ENCODE measurements at places on chromosomes 7 and 10.
A peak's percentile ranks its signal among the peaks of the same experiment; 100 is the strongest.

- H3K36me3 ChIP-seq: no peaks in the 10 kb centered on the region
- H3K27ac ChIP-seq: no peak overlapping the region
- H3K4me3 ChIP-seq: no peak overlapping the region
- no peak for DNase-seq
Measured at GRCh38 chr7:20236790-20237189, 19.6 kb upstream of the MACC1 start.

DNA sequence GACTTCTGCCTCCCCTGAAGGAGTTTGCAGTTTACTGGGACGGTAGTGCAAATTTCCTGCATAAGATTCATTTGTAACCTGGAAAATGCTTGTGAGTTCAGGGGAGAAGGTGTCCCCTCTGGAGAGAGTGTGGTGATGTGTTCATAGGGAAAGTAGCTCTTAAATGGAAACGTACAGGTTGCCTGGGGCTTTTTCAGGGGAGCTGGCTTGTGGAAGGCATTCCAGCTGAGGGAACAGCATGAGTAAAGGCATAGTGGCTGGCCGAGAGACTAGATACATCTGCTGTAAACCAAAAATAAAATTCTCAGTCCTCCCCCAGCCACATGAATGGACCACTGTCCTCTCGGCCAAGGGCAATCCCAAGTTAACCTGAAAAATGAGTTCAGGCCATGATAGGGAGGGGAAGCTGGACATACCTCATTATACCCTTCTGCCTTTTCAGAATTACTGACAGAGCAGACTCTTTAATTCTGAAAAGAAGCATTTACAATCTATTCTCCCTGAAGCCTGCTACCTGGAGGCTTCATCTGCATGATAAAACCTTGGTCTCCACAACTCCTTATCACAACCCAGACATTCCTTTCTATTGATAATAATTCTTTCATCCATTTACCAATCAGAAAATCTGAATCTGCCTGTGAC, 123.7 kb downstream of the GALNT17 start:
- DNase-seq: no peak
- no peaks in the 10 kb centered on the region for H3K27me3 ChIP-seq
- no peaks in the 10 kb centered on the region for H3K4me1 ChIP-seq

DNA sequence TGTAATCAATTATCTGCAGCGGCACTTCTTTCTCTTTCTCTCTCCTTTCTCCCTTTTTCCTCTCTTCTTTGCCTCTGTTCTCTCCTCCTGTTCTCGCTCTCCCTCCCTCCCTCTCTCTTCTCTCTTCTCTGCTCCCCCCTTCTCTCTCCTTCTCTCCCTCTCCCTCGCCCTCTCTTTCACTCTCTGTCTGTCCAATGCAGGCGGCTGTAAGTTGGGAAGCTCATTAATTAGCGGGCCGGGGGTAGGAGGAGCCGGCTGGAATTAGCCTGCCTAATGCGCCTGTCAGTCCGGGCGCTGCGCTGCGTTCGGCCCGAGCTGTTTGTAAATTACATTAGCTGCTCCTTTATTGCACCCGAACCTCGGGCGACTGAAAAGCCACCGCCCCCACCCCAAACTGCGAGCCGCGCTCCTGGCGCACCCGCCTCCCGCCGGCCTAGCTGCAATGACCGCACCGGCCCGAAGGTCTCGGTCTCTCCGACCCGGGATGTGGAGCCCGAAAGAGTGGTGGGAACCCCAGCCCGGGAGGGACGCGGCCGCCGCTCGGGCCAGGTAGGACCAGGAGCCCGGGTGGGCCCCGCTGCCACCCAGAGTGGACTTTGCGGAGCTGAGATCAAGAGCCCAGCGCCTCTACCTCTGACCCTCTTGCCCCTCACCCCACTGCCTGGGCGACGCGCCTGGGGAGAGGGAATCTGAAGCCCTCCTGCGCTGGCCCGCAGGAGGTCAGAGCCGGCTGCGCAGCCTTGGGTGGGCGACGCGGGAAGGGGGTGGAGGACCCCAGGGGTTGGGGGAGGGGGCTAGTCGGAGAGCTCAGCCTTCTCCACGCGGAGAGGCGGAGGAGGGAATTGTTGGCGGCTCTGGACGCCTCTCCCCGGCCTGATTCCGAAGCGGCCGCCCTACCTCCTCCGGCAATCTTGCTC, at the start of gene LBX1:
LBX1 (minus strand) TSS at position 198 of the 917 bp plus-strand sequence. CDS start 648 bp downstream, outside the sequence.
- H3K4me1 ChIP-seq: no peaks in the 10 kb centered on the region
- H3K27ac ChIP-seq: no peak within 1 kb of the TSS
- H3K27me3 ChIP-seq: peaks cover 23% of the 10 kb centered on the region
- DNase-seq: no peak
- no peaks in the 10 kb centered on the region for H3K36me3 ChIP-seq

DNA sequence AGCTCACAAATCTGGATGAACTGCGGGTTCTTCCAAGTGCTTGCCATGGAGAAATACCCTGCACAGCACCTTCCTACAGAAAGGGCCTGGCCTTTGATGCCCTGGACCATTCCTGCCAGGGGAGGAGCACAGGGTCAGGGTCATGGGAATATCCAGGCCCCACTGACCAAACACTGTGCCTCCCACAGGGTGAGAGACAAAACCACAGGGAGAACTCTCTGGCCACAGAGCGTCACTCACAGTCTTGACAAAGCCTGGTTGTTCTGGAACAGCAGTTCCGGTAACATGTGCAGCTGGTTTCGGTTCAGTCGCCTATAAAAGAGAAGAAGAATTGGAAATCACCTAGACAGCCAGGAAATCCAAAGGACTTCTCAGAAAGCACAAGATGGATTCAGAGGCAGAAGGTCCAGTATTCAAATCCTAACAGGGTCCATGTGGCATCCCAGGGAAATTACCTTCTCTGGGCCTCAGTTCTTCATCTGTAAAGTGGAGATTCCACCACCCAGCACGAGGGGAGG, 28.1 kb downstream of the SLIT1 start:
- H3K4me3 ChIP-seq: no peak overlapping the region
- H3K27ac ChIP-seq: no peak overlapping the region

DNA sequence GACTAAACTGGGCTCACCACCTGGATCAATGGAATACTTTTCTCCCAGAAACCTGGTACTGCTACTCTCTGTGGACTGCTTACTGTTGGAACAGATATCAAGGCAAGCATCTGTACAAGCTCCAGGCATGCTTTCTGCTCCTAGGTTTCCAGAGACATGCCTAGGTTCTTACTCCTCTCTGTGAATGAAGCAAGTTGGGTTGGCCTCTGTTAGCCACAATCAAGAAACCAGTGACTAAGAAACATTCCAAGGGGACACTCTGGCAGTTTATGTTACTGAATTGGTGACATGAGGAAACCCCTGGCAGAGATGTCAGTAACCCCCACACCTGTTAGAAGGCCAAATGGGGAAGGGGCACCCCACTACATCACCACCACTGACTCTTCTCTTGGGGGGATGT, 121.9 kb downstream of the GFRA1 start:
- no peak overlapping the region for H3K4me3 ChIP-seq
- H3K27ac ChIP-seq: no peak overlapping the region
- no peaks in the 10 kb centered on the region for H3K36me3 ChIP-seq
- no peak for DNase-seq
- no peaks in the 10 kb centered on the region for H3K27me3 ChIP-seq

DNA sequence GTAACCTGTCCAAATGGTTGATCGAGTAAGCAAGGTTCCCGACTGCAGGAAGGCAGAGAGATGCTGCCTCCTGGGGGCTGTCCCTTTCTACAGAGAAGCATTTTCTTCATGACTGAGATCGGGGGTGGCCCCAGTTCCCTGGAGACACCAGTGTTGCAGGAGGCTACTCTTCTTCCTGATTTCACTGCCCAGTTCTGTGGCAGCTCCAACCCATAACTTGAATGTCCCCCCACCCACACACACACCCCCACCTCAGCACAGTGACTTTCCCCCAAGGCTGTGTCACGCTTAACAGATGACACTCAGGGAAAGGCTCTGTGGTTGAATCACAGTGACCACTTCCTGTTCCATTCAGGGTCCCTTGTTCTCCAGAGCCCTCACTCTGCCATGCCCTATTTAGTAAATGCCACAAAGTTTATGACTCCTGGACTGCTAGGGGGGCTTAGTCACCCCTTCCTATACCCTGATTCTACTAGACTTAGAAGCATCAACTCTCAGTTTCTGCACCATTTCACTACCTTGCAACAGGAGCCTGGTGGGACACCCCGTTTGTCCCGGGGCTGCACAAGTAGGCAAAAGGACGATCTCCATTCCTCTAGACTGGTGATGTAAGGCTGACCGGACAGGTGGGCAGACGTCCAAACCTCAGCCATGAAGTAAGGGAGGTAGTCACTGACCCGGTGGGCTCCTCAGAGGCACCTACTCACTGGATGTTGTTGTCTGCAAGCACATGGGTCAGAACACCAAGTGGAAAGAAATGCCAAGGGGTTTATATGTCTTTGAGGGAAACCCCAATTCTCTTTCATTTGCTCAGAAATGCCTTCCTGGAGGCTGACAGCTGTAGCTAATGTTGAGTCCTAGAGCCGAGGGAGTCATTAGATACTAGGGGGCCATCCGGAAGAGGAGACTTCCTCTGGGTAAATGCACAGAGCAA, 31.3 kb upstream of the SMC3 start:
- H3K4me3 ChIP-seq: no peak overlapping the region
- H3K27ac ChIP-seq: no peak overlapping the region
- H3K27me3 ChIP-seq: no peaks in the 10 kb centered on the region

DNA sequence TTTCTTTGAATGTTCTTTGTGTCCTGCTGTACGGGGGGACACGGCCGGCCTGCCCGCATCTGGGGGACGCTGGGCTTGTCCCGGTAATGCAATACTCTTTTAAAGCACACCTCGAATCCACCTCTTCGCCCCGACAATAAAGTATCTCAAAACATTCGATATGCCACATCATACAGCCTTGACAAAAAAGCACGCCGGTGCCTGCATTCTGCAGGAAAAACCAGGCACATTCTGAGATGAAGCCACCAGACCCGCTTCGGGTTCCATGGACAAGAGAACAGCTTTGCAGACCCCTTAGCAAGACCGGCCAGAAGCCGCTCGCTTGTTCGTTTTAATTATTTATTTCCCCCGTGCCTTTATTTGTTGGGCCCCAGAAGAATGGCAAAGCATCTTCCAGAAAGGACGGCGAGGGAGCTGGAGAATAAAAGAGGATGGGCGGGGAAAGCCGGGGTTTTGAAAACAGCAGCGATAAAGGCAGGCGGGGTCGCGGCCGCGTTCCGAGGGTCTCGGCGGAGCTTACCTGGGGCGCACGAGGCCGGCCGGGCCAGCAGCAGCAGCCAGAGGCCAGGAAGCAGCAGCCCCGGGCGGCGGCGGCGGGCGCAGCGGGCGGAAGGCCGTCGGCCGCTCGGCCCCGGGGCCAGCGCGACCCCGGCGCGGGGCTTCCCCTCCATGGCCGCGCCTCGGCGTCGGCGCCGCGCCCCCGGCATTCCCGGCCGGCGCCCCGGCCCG, 462 bp downstream of the KIAA1549 start:
- DNase-seq: no peak
- no peaks in the 10 kb centered on the region for H3K27me3 ChIP-seq
- no peaks in the 10 kb centered on the region for H3K36me3 ChIP-seq
- H3K27ac ChIP-seq: peak overlapping the region; percentile 81
- peaks cover 22% of the 10 kb centered on the region for H3K4me1 ChIP-seq
- peak overlapping the region; percentile 90 for H3K4me3 ChIP-seq

- no peaks in the 10 kb centered on the region for H3K27me3 ChIP-seq
- peaks cover 14% of the 10 kb centered on the region for H3K4me1 ChIP-seq
- no peak overlapping the region for H3K4me3 ChIP-seq
- H3K36me3 ChIP-seq: no peaks in the 10 kb centered on the region
- DNase-seq: no peak
- peak overlapping the region; percentile 5 for H3K27ac ChIP-seq
Measured at GRCh38 chr7:56079450-56080185, 13.1 kb downstream of the PHKG1 start.

DNA sequence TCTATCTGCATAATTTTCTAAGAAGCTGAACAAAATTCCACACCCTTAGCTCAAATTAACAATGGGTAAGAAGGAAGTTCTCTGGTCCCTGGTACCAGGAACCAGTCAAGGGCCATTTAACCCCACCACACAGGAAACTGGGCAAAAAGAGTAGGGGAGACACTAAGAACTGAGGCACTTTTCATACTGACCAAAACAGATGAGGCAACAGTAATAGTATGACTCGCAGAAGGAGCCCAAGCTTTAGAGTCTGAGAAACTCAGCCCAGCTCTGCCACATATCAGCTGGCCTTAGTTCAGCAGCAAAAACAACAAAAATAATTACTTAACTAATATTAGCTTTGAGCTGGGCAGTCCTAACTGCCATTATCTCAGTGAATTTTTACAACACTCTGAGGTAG, 221.2 kb downstream of the FAM107B start:
- H3K4me3 ChIP-seq: no peak overlapping the region
- H3K27me3 ChIP-seq: no peaks in the 10 kb centered on the region
- no peak for DNase-seq
- H3K36me3 ChIP-seq: no peaks in the 10 kb centered on the region
- H3K27ac ChIP-seq: no peak overlapping the region
- H3K4me1 ChIP-seq: no peaks in the 10 kb centered on the region

DNA sequence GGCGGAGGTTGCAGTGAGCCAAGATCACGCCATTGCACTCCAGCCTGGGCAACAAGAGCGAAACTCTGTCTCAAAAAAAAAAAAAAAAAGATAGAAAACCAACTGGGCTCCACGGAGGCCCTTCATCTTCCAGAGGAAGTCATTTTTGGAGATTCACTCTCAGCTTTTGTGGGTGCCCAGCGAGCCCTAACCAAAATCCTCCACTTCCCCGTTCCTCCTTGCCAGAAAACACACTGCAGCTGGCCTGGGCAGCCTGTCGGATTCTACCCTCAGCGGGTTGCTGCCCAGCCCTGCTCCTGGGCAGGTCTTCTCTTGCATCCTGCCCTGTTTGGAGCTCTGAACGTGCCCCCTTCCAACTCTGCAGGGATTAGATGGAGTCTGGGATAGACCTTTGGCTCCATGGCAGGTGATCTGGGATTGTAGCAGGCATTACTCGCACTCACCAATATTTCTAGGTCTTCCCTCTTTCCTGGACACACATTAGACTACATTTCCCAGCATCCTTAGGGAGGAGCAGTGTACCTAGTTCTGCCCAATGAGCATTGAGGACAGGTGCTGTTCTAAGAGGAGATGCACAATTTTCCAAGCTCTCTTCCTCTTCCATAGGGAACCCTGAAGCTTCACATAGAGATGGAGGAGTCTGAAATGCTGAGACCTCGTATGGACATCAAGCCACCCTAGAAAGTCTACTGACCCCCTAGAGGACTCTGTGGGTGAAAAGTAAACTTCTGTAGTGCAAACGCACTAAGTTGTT, 4.6 kb downstream of the GRID2IP start:
- H3K36me3 ChIP-seq: no peaks in the 10 kb centered on the region
- DNase-seq: no peak
- H3K4me3 ChIP-seq: no peak overlapping the region
- no peak overlapping the region for H3K27ac ChIP-seq
- H3K4me1 ChIP-seq: no peaks in the 10 kb centered on the region
- no peaks in the 10 kb centered on the region for H3K27me3 ChIP-seq

Data from Panc1 (cell line).